Activated CD4-positive, alpha-beta T cell treated with anti-CD3 and anti-CD28 coated beads for 36 hours (primary cell): ENCODE measurements at places on chromosomes 5 and 9. TPM values are rescaled to one million over a fixed set of nuclear protein-coding genes. Genes with fewer than 3 reads are reported as not detected.

GRCh38 chr5:149063017-149063687 is at the start of gene SH3TC2:
Gene SH3TC2, minus strand, starts transcription at chr5:149063062. Its CDS starts 40 bp downstream, at chr5:149063022.
- DNase-seq = no peak

- no peak for DNase-seq
Observed at GRCh38 chr9:104780796-104781395, 17.0 kb downstream of the NIPSNAP3B start.

- no peak for DNase-seq
Observed at GRCh38 chr9:133224762-133225161, 15.7 kb upstream of the OBP2B start.

- DNase-seq = no peak
Observed at GRCh38 chr9:21027295-21027694, 4.1 kb downstream of the HACD4 start.

DNA sequence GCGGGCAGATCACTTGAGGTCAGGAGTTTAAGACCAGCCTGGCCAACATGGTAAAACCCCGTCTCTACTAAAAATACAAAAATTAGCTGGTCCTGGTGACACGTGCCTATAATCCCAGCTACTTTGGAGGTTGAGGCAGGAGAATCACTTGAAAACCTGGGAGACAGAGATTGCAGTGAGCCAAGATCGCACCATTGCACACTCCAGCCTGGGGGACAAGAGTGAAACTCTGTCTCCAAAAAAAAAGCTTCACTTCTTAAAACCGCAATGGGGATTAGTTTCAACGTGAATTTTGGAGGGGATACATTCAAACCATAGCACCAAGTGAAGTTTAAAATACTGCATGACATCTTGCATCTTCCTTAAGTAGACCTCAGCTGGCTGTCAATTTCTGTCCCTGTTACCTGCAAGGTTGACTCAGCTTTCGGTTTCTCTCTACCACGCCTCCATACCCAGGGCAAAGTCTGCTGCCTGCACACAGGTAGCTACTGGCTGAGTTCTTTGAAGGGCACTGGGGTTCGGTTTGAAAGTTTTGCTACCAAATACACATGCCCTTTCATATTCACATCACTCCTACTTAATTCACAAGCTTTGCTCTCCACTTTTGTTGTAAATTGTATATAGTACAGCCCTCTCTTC is 69.3 kb downstream of the KIAA1958 start:
- peak; percentile 23 for DNase-seq

- no peak for DNase-seq
Observed at GRCh38 chr9:81268048-81268447, 421.3 kb downstream of the TLE1 start.

GRCh38 chr5:37940931-37941623 is 101.2 kb upstream of the GDNF start:
- no peak for DNase-seq

GRCh38 chr9:133331641-133332380 is 4.2 kb downstream of the SURF6 start:
- DNase-seq = no peak

IL4 gene
- total RNA-seq = 0.77 TPM

PCDHGA12 gene
- total RNA-seq = 0.09 TPM

DNA sequence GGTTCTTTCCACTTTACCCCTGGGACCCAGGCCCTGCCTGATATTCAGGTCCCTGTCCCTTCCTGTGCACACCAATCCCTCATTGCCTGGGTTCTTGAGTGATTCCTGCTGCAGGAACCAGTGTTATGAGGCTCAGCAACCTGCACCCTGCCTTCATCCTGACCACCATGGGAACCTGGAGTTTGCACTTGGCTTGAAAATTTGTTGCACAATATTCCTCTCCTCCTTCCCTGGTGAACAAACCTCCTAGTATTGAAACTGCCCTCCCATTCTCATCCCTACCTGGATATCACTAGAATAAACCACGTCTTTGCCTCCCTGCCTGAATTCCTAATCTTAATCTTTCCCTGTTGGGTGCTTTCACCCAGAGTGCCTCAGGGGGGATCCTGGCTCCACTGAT is 52.1 kb upstream of the AFAP1L1 start:
- no peak for DNase-seq

GRCh38 chr5:124735169-124735858 is 11.1 kb downstream of the ZNF608 start:
- DNase-seq = no peak

DNA sequence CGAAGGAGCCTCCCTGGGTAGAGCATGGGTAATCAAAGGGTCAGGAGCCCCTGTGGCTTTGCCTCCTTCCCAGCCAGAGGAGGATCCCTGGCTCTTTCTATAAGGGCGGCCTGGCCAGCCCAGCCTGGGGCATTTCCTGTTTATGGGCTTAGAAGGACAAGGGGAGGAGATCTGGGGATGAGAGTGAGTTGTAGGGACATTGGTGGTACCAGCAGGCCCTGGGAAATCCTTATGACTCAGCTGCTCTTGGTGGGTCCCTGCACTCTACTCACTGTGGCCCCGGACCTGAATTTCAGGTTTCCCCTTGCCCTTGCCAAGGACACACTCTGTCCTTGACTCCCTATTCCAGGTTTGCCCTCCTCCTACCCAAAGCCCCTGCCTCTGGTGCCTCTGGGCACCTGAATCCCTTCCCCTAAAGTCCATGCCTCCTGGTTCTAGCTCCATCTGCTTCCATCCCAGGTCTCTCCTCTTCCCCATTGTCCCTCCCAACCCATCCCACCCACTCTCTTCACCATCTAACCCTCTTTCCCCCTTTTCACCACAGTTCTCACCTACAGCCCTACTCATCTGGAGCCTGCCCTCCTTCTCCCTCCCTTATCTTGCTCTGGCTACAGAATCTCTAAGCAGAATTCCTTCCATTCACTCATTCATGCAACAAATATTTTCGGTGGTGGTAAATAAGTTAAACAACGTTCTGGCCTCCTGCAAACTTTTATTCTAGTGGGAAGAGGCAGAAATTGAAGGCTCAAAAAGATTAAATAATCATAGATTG is 34.9 kb downstream of the PCDH1 start:
- no peak for DNase-seq

DNA sequence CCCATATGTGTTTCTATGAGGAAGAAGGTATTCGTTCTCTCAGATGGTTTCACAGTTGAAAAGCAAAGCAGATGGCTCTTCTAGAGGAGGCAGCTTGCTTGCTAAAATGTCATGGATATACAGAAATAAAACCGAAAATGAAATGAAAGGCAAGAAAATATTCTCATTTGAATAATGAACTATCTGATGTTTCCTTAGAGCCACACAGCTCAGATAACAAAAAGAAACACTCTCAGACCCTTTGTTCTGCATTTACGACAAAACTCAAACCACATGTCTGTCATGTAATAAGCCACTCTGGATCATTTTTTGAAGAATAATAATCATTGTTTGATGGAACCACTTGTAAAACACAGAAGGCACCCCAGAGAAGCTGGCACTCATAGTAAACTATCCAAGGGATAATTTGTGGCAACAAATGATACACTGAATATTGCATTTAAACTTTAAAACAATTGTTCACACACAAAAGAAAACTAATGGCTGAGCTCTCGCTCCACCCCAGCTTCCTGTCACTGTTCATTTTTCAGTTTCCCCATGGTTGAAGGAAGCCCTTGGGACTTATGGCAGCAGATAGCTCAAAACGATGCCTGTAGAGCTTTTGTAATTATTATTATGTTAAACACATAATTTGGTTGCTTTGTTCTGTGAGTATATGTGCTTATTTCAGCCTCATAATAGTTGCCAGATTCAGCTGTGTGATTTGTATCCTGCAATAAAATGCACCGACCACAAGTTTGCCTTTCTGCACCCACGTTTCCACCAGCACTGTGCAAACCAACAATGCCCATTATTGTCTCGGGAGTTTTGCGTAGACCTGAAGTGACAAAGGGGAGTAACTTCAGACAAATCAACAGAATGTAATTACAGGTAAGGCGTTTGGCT is 256.0 kb downstream of the TMEM167A start:
- no peak for DNase-seq

CDH6 gene
- not detected for total RNA-seq

- DNase-seq = no peak
Observed at GRCh38 chr9:28961623-28962022, 1388.3 kb upstream of the C9orf72 start.

- DNase-seq = no peak
Observed at GRCh38 chr5:175378444-175379028, 65.4 kb downstream of the DRD1 start.

- no peak for DNase-seq
Observed at GRCh38 chr5:149563466-149563865, 12.2 kb upstream of the CSNK1A1 start.
